ENCODE measurements at places on chromosomes 12 and 14.

- DNase-seq = no peak
Observed at GRCh38 chr14:37900561-37900960, 305.1 kb downstream of the TTC6 start.

DNA sequence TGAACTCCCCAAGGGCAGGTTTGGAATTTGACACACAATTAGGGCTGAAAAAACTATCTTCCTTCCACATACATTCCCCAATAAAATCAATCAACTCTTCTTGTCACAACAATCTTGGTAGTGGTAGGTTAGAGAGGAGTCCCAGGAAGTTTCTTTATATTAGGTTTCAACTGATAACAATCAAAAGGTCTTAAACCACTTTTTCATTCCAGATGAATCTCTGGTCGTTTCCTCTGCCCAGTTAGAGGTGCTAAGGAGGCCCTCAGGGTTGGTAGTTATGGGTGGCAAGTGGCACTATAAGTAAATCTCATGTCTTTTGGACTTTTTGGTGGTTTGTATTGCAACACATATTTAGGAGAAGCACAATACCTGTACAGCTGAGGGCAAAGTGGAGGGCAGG, 1.7 kb upstream of the SLC38A2 start:
- no peak for DNase-seq

- DNase-seq = no peak
Observed at GRCh38 chr12:57523706-57524614, 1.3 kb downstream of the MBD6 start.

GRCh38 chr12:123150275-123150743, 581 bp downstream of the PITPNM2 start:
- DNase-seq = no peak

DNA sequence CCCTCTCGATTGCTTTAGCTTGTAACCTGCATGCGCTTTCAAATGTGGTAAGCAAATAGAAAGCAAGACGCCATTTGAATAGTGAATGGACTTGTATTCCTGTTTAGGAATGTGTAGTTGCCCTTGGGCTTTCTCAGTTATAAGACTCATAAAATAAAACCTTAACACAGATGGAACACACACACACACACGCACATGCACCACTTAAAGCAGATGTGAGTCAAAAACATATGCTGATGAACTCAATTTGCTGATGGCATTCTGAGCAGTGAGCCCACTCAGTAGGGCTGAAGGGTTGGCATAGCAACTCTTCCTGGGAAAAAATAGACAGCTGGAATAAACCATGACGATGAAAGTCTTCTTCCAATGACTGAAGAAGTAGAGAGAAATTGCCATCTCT, 360.5 kb downstream of the APAF1 start:
- DNase-seq = no peak

DNA sequence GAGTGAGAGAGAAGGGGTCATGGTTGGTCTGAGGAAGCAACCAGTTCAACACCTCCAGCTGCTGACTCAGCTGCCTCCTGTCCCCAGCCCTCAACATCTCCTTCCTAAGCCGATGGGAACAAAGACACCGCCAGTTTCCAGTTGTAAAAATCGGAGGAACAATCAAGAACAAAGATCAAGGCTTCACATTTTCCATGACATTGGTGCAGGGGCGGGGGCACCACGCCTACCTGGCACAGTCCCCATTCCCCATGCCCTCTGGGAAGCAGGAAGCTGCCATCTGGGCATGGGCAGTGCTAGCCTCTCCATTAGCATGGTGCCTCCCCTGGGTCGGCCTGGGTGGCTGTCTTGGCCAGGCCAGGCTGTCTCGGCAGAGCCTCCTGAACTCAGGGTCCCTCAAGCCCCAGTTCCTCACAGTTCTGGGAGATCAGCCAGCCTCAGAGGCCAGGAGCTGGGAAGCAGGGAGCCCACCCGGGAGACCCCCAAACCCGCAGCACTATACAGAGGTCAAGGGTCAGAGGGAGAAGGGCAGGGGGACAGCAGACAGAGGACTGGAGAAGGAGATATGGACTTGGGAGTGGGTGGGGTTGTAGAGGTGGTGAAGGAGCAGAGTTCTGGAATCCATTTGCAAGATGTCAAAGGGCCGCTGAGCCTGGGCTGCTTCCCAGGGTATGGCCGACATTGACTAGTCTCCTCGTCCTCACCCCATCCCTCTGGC, 19.6 kb upstream of the TMEM106C start:
- DNase-seq = no peak

DNA sequence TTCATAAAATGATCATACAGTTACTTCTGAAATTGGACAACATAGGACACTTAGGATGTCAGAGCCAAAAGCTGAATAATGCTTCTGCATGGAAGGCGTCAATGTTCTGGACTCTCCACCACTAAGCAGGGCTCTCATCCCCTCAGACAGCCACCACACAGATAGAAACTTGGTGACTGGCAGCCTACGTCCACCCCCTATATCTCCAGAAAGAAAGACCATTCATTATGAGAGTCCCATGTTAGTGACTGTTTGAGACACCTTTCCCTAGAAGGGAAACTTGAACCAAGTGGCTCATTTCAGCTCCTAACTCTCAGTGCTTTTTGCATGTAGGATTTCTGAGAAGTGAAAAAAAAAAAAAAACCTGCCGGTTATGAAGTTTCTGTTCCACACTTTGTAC, 251.0 kb upstream of the FKBP4 start:
- DNase-seq = no peak

DNA sequence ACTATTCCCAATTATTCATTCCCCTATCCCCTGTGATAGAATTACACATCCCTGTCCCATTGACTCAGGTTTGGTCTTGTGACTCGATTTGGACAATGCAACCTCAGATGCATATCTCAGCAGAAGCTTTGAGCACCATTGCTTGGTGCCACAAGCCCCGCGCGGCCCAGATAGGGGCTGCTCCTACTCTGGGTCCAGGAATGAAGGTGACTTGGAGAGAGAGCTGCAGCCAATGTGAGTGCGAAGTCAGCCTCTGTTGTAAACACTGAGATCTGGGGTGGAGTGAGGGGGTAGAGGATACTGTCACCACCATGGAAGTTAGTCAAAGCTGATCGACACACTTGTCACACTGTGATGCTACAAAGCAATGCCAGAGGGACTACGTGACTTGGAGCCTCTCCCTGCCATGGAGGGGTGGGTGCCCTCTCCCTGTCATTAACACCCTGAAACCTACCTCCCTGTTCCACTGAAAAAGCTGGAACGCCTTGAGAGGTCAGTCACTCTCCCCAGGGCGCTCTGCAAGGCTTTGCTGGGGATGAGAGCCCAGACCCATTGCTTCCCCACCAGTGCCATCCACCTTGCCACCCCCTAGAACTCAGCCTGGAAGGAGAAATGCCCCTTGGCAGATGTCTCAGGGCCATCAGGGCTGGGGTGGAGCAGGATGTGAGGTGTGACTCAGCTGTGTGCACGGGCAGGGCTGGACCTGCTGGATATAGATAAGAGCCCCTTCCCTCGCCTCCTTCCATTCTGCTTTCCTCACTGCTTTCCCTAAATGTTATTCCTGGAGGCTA, 6.6 kb upstream of the PLEK2 start:
- DNase-seq = no peak

- no peak for DNase-seq
Observed at GRCh38 chr12:23614280-23614679, 335.2 kb downstream of the SOX5 start.

DNA sequence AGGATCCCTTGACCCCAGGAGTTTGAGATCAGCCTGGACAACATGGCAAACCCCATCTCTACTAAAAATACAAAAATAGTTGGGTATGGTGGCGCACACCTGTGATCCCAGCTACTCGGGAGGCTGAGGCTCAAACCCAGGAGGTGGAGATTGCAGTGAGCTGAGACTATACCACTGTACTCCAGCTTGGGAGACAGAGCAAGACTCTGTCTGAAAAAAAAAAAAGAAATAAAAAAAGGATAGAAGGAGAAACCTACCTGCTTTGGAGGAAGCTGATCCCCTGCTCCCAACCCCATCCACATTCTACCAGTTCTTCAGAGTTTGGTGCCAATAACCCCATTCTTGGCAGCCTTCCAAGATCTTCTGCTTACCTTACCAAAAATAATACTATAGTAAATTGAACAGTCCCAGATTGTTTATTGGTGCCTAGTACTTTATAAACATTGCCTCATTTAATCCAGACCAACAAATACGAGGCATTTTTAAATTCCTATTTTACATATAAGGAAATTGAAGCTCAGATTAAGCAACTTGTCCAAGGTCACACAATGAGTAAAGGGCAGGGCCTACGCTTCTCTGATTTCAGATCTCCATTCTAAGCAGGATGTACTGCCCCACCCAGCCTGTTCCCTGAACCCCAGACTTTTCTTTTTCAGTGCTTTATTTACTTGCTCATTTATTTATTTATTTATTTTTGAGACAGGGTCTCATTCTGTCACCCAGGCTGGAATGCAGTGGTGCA, 33.2 kb upstream of the FAM222A start:
- no peak for DNase-seq

DNA sequence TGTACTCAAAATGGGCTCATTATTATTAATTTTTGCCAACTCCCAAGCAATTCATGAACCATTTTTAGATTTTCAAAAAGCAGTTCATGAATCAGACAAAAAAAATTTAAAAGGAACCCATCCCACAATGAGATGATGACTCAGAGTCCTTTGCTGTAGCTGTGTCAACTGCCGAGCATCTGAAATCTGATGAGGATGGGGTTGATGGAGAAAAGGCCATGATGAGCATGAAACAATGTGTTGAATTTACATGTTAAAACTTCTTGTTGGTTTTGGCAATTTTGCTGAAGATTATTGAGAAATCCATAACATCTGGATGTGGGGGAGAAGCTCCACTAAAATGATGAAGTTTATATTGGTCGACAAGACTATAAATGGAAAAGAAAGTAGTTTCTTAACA, 378.0 kb downstream of the FOXG1 start:
- DNase-seq = no peak

GRCh38 chr12:112741106-112741505, 50.4 kb upstream of the RPH3A start:
- DNase-seq = no peak

DNA sequence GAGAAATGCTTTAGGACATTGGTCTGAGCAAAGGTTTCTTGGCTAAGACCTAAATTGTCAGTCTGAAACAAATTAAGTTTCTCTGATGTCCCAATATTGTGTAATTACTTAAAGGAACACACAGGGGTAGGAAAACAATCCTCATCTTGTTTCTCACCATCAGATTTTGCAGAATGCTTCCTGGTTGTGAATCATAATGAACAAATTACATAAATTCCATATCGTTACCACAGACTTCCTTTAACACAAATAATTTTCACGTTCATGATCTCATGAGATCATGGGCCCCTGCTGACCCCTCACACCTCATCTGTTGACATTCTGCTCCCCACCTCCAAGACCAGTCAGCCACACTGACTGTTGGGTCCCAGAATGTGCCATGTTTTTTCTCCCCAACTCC, 194.1 kb downstream of the MON2 start:
- no peak for DNase-seq

DNA sequence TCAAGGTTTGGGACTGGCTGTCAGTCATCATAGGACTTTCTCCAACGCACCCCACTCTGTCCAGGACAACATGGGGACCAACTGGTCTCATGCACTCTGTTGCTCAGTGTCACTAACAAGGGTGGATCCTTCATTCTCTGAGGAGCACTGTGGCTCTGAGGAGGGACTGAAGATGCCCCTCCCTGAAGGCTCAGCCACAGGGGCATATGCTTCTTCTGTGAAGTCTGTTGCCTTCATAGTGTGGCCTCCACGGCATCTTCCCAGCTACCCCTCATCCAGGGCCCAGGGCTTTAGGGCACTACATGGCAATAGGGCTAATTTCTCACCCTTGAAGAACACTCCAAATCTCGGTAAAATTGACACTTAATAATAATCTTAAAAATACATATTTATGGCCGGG, 14.3 kb upstream of the IFI27L2 start:
- no peak for DNase-seq

DNA sequence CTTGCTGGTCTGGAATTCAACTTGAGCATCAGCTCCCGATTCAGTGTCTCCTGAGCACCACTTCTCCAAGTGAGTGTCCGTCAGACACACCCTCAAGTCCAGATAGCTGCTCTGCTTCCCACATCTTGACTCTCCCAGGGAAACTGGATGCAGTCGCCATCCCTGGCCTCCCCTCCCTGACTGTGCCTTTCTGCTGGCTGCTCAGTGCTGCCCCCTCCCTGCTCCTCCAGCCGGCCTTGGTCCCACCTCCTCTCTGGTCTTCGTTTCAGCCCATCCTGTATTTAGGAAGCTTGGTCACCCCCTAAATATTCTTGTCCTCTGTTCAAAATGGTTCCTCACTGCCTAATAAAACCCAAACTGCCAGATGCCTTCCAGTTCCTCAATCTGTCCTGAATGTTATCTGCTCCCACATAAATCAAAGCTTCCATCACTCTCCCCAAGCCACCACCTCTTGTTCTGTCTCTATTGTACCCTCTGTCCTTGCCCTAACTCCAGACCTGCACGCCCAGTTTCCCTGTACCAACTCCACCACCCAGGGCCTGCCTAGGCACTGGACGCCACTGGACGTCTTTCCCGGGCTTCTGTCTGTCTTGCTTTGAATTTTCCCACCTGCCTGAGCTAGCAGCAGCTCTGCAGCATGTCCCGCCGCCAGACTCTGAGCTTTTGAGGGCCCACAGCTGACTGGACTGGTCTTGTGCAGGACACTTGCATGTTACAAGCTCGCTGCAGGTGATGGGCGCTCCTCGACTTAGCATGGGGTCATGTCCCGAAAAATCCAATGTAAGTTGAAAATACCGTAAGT, 33.8 kb downstream of the CCDC92 start:
- no peak for DNase-seq
